ENCODE measurements at places on chromosomes 16 and 17.

- no peak for DNase-seq
Observed at GRCh38 chr17:44217738-44218343, 1.6 kb downstream of the UBTF start.

DNA sequence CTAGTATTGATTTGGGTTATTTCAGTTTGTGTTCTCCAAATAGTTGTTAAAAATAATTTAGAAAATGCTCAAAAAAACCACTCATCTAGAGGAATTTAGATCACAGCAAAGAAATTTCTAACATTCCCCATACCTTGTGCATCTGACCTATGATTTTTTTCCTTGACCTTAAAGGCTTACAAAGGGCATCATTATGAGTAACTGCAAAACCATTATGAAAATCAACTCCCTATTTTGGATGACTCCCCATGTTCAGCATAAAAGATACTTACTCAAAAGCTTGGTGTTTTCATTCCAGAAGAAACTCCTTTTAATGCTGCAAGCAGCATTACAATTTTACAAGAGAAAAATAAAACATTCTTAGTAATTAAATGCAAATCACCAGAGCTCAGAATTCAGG is 83.2 kb downstream of the GRIN2A start:
- DNase-seq: no peak

DNA sequence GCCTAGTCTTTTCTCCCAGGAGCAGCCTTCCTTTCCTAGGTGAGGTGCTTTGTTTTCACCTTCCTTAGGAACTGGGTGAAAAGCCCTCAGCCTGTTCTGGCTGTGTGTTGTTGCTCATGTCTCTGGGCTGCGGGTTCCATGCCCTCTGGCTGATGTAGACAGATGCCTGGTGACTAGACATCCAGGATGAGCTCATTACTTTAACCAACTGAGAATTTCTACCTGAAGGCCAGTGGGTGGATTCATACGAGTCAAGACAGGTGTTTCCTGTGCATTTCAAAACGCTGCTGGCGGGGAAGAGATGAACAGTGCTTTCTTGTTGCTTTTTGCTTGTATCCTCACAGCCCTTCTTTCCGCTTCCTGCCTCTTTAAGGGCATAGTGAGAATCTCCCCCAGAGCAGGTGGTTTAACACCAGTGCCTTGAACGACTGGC is 22.3 kb downstream of the SAP30BP start:
- no peak for DNase-seq

DNA sequence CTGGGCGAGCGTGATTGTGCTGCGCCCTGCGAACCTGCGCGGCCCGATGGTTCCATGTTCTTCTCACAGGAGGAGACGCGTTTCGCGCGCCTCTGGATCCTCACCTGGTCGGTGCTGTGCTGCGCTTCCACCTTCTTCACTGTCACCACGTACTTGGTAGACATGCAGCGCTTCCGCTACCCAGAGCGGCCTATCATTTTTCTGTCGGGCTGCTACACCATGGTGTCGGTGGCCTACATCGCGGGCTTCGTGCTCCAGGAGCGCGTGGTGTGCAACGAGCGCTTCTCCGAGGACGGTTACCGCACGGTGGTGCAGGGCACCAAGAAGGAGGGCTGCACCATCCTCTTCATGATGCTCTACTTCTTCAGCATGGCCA is 1.0 kb downstream of the FZD2 start:
- DNase-seq: no peak

DNA sequence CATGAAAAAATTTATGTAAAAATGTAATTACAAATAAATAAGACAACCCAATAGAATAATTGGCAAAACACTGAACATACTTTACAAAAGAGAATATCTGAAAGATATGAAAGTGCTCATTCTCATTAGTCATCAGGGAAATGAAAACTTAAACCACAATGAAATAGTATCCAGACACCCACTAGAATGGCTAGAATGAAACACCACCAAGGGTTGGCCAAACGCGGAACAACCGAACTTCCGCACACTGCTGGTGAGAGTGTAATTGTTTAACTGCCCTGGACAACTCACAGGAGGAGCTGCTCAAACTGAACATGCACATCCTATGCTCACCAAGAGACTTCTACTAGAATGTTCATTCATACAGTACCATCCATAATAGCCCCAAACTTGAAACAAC is 5.8 kb upstream of the ZDHHC7 start:
- no peak for DNase-seq

DNA sequence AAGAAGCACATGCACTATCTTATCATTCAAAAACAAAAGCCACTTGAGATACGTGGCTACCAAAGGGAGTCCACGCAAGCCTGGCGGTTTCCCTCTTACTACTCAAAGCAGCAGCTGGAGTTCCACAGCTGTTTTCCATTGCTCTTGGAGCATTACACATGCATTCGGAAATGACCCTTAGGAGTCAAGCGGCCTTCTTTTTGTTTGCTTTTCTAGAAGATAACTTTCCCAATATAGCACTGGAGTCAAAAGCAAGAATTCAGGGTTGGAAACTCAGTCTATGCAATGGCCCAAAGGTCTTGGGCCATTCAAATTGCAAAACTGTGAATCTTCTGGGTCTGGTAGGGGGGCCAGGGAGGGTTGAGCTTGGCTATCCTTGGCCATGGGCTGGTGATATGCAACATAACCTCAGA is 97.8 kb upstream of the MAF start:
- DNase-seq: no peak

DNA sequence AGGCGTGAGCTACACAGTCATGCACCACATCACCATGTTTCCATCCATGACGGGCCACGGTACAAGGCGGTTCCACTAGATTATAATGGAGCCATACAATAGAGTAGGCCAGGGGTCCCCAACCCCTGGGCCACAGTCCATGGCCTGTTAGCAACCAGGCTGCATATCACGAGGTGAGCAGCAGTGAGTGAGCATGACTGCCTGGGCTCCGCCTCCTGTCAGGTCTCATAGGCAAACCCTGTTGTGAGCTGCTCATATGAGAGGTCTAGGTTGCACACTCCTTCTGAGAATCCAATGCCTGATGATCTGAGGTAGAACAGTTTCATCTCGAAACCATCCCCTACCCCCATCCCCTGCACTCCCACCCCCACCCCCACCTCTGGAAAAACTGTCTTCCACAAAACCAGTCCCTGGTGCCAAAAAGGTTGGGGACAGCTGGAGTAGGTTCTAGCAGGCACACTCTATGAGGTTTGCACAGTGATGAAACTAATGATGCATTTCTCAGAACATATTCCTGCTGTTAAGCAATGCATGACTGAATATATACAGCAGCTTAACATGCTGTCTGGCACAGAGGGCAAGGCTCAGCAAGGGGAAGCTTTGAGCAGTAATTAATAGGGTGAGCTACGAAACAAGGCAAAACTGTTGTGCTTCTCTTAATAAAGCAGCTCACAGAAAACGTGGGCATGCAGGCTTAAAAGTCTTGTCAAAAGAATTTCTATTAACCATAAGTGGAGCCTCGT is 108.0 kb downstream of the VPS53 start:
- DNase-seq: no peak

- DNase-seq: no peak
Observed at GRCh38 chr17:79874329-79874981, 35.2 kb upstream of the CBX4 start.

- no peak for DNase-seq
Observed at GRCh38 chr16:85512808-85513115, 100.4 kb upstream of the GSE1 start.

Data from tibial artery (tissue), 4 donors.